ENCODE measurements at places on chromosomes 11 and 22. TPM values are rescaled to one million over a fixed set of nuclear protein-coding genes. Genes with fewer than 3 reads are reported as not detected.

Gene SYTL2
- 28.3 TPM for total RNA-seq

Gene IL10RA
- not detected for total RNA-seq

Gene RIC8A
- total RNA-seq: 167 TPM

Gene TMEM80
- 16.8 TPM for total RNA-seq

Gene CDHR5
- not detected for total RNA-seq

Gene IL18BP
- 4.2 TPM for total RNA-seq

Gene CSF2RB
- 2.6 TPM for total RNA-seq

Gene CDKN1C
- 3.9 TPM for total RNA-seq

Gene FGF4
- not detected for total RNA-seq

Gene TSSK2
- total RNA-seq: not detected

Gene ARCN1
- total RNA-seq: 180 TPM

Gene SCGB1C1
- total RNA-seq: not detected

Gene IL17REL
- total RNA-seq: not detected

Gene DSCAML1
- not detected for total RNA-seq

Gene NDUFA6
- 40.6 TPM for total RNA-seq

Gene DNAJB7
- total RNA-seq: not detected

Gene SUN2
- total RNA-seq: 64.3 TPM

Gene CFAP300
- total RNA-seq: 4.7 TPM

Gene APOL5
- total RNA-seq: not detected

Data from fibroblast of villous mesenchyme (primary cell).